ENCODE measurements at places on chromosomes 7 and 10. TPM values are rescaled to one million over a fixed set of nuclear protein-coding genes. Genes with fewer than 3 reads are reported as not detected.

Gene OR6V1
- total RNA-seq = not detected

Gene SEPTIN7
- total RNA-seq = 405 TPM

Gene SPDYE5
- total RNA-seq = not detected

Gene CHST15
- 0.25 TPM for total RNA-seq

Gene TMEM236
- total RNA-seq = 0.11 TPM

Gene TMEM225B
- not detected for total RNA-seq

Measured in GM23248 (cell line).